Hepatic stellate cell (primary cell): ENCODE measurements at places on chromosomes 11 and 22.

- no peak for DNase-seq
These were observed 17.9 kb downstream of the STX3 start for GRCh38 chr11:59773083-59773440.

DNA sequence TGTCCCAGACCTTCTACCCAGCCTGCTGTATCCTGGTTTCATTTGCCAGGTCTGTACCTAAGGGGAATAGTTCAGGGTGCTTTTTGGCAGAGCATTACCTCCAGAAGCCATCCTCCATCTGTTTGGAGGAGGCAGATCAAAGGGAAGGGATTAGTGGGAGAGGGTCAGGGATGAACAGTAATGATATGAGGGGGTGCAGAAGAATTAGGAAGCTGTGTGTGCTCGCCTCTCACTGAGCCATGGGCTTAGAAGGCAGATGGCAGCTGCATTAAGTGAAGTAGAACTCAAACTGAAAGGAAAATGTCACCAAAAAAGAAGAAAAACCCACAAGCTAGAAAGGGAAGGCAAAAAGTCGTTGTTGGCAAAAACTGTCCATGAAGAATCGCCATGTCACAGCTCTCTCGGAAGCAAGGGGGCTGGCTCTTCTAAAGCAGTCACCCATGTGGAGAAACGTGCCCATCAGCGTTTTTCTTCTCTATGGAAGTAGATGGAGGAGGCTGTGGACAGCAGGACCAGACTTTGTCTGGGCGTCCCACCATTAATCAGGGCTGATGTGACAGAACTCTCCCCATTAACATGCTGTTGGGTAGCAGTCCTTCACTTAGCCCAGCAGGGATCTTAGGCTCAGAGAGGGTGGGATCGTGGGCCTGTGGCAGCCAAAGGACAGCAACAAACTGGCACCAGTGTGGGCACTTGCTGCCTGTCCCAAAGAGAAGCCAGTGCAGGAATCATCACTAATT is 46.8 kb downstream of the CEP164 start:
- no peak for DNase-seq

GRCh38 chr11:16945671-16946469 is 68.3 kb downstream of the PLEKHA7 start:
- peak; percentile 50 for DNase-seq

DNA sequence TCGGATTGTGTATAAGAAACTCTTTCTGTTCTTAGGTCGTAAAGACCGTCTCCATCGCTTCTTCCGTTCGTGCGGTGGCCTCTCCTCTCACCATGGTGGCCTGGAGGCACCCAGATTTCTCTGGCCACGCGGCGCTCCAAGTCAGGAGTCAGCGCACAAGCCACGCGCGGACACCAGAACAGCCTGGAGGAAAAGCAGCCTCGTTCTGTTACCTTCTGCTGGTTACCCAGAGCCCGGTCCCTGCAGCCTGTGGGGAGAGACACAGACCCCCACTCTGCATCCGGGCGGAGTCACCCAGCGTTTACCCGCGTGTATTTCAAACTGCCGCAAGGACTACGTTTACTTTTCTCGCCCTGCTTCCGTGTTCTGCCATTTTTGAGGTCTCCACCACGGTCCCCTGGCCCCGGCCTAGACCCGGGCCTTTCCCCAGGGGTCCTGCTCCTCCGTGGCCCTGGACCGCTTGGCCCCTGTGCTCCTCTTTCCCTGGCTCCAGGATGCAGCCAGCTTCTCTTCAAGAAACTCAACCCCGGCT is 776.1 kb downstream of the BRD1 start:
- DNase-seq, result no peak

GRCh38 chr22:28761449-28761755 is 11.1 kb upstream of the CCDC117 start:
- DNase-seq, result no peak
